ENCODE measurements at places on chromosomes 1 and 21.

GRCh38 chr1:218380125-218380977 lies 35.2 kb downstream of the TGFB2 start:
- no peak for DNase-seq

DNA sequence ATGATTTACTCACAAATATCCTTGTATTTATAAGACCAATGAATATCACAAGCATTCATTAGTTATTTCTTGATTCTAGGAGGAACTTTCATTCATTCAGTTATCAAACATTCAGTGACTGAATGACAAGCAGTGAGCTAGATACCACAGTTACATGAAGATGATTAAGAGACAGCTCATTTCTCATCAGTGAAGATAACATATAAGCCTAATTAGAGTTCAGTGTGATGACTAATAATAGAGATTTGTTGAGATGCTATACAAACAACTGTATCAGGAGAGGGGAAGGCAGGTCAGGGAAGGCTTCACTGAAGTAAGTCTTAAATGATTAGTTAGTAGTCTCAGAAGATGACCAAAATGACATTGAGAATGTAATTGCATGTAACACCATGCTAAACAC lies 14.6 kb upstream of the C1orf105 start:
- no peak for DNase-seq

GRCh38 chr1:221916176-221916575 lies 174.3 kb upstream of the DUSP10 start:
- no peak for DNase-seq

- DNase-seq: no peak
Observed at GRCh38 chr1:92505015-92505692, 18.4 kb upstream of the GFI1 start.

GRCh38 chr1:14769486-14770274 lies 171.2 kb downstream of the KAZN start:
- DNase-seq: no peak

DNA sequence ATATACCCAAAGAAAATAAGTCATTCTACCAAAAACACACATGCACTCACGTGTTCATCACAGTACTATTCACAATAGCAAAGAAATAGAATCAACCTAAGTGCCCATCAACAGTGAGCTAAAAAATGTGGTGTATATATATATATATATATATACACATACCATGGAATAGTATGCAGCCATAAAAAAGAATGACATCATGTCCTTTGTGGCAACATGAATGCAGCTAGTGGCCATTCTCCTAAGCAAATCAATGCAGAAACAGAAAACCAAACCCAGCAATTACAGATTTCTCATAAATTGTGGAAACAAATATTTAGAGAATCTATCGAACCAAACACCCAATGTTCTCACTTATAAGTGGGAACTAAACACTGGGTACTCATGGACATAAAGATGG lies 585.7 kb downstream of the SMYD3 start:
- no peak for DNase-seq

GRCh38 chr1:37354876-37355650 lies 119.3 kb upstream of the ZC3H12A start:
- DNase-seq: no peak

DNA sequence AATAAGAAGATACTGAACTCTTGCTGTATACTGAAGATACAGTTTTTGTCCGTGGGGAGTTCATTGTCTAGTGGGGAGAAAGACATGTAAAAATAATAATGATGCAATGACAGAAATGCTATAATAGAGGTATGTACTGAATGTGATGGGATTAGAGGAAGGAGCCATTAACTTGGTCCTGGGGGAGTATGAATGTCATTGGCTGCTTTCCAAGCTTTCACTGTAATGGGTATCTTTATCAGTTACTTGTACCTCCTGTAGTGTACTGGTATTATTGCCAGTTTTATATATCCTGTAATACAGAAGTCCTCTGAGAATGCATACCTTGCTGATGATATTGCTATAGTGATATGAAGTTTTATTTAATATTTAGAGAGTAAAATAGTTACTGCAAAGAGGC lies 7.4 kb downstream of the BTBD8 start:
- no peak for DNase-seq

- no peak for DNase-seq
Observed at GRCh38 chr21:30714456-30714855, 4.1 kb downstream of the KRTAP21-3 start.

DNA sequence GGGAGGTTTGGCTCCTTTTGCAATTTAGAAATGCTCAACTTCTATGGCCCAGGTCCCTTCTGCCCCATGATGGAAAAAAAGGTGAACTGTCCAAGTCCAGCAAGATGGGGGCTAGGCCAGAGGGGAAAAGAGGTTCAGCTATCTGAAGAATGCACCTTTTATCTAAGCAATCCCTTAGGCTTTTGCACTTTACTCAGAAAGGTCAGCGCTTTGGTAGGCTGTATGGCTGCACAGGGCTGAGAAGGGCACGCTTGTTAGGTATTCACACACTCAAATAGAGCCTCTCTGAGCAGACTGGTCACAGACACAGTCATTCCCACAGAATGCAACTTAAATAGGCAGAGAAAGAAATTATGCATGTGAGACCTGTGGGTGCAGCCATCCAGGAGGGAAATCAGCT lies 31.0 kb downstream of the KANK4 start:
- no peak for DNase-seq

DNA sequence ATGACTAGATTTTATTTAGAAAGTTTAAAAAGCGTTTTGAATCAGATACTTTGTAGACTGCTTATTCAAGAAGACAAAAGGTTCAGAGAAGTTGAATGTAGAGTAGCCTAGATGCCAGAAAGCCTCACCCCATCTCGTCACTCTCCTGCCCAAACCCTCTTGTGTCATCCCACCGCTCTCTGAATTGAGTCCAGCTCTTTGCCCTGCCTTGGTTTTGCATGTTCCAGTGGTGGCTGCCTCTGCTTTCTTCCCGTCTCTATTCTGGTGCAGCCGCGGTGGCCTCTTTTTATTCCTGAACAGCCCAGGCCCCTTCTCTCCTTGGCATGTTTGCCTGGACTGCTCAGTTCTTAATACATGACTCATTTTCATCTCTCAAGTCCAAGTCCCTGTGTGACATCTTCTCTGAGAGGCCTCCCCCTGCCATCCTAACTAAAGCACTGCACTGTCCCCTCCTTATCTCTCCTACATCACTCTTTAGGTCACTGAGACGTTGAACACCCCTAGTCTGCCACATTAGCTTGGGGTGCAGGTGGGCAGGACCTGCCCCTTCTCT lies 22.9 kb downstream of the PRDM2 start:
- DNase-seq: no peak

GRCh38 chr1:4267381-4268261 lies 367.5 kb upstream of the C1orf174 start:
- DNase-seq: no peak

DNA sequence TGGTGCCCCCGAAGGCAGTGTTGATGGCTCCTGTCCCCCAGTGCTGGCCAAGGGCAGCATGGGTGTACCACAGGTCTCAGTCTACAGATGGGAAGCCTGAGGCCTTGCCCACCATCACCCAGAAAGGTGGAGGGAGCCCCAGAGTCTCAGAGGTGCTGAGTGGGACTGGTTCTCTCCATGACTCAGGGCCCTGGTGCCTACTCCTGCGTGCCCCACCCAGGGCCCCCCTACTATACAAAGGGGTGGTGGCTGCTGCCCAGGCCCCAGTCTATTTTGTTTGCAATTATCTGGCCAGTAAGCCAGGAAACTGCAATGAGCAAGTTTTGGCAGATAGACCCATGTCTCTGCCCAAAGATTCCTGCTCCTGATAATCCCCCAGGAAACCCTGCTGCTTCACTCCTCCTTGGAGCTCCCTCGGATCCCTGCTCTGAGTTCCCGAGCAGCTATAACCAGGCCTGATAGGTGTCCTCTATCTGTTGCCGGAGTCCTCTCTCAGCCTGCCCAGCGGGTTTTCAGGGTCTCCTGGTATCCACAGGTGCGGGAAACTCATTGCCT lies 41.7 kb downstream of the EDN2 start:
- DNase-seq: no peak

GRCh38 chr1:119873135-119874015 lies 22.9 kb downstream of the ADAM30 start:
- no peak for DNase-seq
